ENCODE measurements at places on chromosomes 4 and X. TPM values are rescaled to one million over a fixed set of nuclear protein-coding genes. Genes with fewer than 3 reads are reported as not detected.

DNA sequence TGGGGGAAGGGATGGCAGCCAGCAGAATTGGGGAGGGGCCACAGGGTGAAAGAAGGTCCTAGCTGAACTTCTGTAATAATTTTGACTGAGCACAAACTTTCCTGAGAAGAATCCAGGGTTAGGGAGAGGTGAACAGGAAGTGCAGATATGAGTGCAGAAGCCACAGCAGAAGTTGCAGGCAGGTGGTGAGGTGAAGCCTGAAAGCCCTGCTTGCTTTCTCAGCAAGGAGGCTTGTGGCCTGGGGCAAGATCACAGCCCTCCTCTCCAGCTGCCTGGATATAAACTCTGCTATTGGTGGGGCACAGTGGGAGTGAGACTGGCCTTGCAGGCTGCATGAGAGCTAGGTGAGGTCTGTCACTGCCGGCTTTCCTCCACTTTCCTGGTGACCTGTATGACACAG lies 44.1 kb upstream of the UPRT start:
- no peak for DNase-seq

- DNase-seq = no peak
Observed at GRCh38 chr4:168880072-168880675, 129.9 kb downstream of the CBR4 start.

DNA sequence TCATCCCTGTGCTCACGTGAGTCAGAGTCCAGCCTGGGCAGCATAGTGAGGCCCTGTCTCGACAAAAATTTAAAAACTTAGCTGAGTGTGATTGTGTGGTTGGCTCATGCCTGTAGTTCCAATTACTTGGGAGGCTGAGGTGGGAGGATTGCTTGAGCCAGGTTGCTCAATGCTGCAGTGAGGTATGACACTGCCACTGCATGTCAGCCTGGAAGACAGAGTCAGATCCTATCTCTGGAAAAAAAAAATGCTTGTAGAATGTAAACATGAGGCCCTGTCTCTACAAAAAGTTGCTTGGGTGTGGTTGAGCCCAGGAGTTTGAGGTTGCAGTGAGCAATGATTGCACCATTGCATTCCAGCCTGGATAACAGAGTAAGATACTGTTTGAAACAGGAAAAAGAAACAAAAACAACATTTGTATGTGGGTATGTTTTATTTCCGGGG lies 11.3 kb upstream of the YTHDC1 start:
- no peak for DNase-seq

DNA sequence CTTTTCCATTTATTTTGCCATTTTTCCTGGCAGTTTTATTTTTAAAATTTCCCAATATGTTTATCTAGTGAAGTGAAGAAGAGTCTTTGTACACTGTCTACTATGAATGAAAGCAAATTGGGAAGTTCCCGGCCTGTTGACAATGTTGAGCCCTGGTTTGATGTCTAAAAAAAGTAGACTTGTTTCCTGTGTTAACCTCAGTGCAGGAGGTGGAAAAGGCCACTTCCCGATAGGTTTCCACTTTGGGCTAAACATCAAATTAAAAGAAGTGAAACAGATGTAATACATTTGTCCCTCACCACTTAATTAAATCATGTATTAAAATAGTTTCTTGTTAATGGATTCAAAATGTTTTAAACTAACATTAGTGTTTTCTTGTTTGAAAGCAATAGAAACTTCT lies 30.0 kb downstream of the BBS12 start:
- DNase-seq = no peak

DNA sequence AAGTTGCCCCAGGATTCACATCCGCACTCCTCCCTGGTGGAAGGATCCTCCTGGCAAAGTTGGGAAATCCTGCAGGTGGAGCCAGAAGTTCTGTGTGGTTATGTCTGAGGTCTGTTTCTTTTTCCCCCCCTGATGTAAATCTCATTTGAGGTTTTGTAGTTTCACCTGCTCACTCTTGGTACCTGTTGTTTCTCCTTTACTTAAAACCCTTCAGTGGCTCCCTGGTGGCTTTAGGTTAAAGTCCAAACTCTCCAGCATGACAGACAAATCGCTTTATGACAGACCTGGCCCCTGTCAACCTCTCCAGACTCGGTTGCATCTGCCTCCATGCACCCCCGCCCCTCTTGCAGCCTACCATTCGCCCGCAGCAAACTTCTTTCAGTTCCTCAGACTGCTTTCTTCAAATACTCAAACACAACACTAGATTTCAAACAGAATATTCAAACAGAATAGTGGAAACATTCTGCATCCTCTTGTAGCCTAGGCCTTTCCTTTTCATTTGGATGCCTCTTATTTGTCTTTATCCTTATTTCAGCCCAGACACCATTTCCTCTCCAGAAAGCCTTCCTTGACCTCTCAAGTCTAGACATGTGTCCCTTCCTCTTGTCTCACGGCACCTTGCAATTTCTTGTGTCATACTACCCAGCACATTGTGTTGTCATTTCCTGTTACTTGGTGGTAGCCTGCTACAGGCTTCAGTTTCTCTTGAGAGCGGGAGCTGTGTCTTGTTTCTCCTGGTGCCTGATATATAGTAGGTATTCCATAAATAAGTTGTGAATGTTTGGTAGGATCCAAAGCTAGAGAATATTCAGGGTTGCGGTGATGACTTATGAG lies 24.8 kb downstream of the IL13RA1 start:
- DNase-seq = no peak

Gene LRIT3
- total RNA-seq = 0.95 TPM

GRCh38 chr4:98619180-98619579 lies 39.2 kb downstream of the TSPAN5 start:
- DNase-seq = no peak

GRCh38 chrX:48823053-48823452 lies 3.3 kb upstream of the ERAS start:
- DNase-seq = no peak

DNA sequence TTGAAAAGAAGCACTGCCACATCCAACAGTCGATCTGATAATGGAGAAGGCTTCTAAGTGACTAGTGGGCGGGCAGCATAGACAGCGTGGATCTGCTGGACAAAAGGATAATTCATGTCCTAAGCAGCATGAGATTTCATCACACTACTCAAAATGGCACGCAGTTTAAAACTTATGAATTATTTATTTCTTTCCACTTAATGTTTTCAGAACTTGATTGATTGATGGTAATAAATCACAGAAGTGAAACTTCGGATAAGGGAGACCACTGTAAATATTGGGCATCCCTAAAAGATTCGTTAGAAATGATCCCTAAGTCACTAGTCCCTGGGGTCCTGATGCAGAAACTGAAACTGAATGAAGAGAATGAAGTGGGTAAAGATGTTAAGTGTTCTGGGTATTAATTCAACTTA lies 93.0 kb upstream of the ANK2 start:
- no peak for DNase-seq

Gene TXK
- total RNA-seq = 0.36 TPM

DNA sequence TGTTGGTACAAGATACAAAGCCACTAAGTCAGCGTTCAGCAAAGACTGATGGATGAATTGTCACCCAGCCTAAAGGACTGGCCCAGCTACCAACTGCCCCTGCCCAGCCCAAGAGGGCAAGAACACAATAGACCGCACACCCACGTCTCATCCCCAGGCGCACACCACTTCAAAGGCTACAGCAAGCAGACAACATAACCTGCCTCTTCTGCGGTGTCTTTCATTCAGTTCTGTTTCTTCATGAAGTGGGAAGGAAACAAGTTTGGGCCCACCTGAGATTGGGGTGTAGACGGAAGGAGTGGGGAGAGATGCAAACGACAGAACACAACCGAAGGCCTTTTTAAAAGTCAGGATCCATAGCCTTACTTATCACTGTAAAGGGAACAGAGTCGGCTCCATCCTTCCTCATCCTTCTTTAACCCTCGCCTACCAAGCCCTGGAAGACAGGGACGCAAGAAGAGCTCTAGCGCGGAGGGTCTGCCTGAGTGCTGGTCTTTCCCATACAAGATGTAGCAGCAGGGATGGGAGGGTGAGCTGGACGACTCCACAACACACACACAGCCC lies 691 bp downstream of the SCARB2 start:
- no peak for DNase-seq

DNA sequence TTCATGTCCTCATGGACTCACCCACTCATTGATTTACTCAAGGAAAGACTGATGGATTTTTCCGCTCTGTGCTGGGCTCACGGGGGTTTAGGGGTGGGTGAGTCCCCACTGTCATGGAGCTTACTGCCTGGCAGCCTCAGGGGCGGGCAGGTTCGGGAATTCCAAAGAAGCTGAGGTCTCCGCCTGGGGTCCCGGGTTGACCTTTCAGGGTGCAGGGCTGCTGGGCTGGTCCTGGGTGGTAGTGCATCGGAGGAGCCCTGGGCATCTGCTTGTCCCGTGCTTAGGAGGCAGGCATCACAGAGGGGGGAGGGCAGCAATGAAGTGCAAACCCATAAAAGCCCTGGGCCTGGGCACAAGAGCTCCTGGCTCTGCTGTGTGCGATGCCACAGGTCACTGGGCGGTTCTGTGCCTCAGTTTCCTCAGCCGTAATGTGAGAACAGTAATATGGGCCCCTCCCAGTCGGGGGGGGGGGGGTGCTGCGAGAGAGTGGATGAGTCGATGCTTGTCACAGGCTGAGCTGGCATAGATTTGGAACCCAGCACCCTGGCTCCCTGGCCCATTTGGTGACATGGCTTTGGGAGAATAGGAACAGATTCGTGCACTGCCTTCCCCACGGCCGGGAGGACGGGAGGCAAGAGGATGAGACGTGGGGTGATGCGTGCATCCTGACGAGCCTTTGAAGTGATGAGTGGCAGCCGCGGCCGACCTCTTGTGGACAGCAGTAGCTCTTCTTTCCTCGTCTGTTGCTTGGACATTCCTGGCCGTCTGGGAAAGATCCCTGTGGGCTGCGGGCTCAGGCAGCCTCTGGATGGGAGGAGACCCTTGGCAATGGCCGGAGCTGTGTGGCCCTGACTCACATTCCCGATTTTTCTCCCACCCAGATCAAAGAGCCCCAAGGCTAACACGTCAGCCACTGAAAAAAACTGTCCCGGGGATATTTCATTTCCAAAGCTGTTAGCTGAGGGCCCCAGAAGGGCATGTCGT lies 42.0 kb downstream of the PSAPL1 start:
- peak; percentile 2 for DNase-seq

DNA sequence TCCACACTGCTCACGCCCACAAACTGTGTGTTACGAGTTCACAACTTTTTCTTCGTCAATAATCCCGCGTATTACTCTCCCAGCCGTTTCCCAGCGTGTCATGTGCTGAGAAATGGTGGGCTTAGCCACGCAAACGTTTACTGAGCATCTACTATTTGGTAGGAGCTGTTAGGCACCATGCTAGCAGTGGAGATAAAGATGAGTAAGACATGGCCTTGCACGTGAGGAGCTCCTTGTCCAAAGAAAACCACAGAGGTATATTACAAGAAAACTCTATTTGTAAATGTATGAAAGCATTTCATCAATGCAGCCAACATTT lies 821 bp upstream of the TMEM128 start:
- DNase-seq = no peak

- no peak for DNase-seq
Observed at GRCh38 chrX:2697306-2697705, 6.2 kb downstream of the CD99 start.

GRCh38 chr4:70754470-70754869 lies 32.7 kb downstream of the RUFY3 start:
- DNase-seq = no peak

- no peak for DNase-seq
Observed at GRCh38 chrX:106957856-106958255, 37.7 kb downstream of the CLDN2 start.

GRCh38 chrX:38965888-38966287 lies 164.6 kb downstream of the MID1IP1 start:
- no peak for DNase-seq

Gene UGT2B10
- not detected for total RNA-seq

Gene MAGEA2B
- total RNA-seq = 0.97 TPM

DNA sequence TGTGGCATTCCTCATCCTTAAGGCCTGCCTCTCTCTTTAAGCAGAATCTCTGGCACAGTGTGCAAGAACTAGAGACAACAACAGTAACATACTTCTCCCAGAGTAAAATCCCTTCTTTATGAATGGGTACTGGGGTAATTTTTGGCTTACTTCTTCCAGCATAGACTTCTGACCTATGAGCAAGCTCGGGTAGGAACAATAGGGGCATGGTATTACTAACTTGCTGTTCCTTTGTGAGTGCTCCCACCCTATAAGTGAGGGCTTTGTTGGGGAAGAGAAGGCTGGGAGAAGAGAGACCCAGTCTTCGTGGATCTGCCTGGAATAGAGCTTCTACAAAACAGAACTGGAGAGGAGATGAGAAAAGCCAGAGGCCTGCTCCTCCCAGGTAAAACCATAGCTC lies 30.2 kb downstream of the CLDN2 start:
- DNase-seq = no peak

- DNase-seq = no peak
Observed at GRCh38 chr4:38560340-38560739, 103.7 kb upstream of the KLF3 start.

DNA sequence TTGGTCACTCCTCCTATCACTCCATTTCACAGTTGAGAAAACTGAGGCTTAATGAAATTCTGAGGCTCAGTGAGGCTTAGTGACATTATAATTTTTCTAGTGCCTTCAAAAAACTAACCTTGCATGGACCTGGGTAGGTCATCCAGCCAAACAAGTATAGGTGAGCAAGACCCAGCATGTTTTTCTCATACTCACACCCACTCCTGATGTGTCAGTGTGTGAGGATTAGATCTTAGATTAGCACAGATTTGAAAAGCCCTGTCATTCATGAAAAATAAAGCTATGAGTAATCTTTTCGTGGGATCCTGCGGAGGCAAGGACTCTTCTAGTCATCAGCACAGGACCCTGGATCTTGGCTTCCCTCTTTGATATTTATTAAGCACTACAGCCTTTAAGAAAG lies 146.7 kb downstream of the CHIC2 start:
- no peak for DNase-seq

DNA sequence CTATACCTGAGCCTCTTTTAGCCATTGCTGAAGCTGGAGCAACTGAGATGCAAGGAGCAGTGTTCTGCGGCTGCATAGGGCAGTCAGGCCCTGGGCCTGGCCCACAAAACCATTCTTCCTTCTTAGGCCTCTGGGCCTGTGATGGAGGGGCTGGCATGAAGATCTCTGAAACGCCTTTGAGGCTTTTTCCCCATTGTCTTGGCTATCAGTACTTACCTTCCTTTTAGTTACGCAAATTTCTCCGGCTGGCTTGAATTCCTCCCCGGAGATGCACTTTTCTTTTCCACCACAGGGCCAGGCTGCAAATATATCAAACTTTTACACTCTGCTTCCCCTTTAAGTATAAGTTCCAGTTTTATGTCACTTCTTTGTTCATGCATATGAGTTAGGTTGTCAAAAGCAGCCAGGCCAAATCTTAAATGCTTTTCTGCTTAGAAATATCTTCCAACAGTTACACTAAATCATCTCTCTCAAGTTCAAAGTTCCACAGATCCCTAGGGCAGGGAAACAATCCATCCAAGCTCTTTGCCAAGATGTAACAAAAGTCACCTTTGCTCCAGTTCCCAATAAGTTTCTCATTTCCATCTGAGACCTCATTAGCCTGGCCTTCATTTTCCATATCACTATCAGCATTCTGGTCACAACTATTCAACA lies 194.4 kb upstream of the PCDH7 start:
- no peak for DNase-seq

DNA sequence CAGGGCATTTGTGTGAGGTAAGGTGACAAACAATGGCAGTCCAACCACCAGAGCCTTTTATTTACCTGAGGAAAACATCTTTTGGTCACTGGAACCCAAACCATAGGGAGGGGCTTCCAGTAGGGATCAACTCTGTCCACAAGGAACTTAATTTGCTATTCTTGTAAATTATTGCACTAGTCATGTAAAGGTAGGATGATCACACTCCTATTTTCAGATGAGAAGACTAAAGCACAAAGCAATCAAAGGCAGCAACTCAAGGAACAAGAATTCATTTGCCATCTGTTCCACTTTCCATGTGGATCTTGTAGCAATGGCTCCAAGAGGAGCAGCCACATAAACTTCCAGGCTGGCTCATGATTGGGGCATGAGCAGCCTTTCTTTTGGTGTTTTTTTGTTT lies 35.3 kb downstream of the CD99L2 start:
- DNase-seq = no peak
